CD4-positive, alpha-beta T cell treated with Interleukin-6 at 100 ng/mL for 8 hours (primary cell): ENCODE measurements at places on chromosomes 3 and 15.

GRCh38 chr15:92882697-92883162 lies 17.4 kb upstream of the CHD2 start:
- no peak for DNase-seq

DNA sequence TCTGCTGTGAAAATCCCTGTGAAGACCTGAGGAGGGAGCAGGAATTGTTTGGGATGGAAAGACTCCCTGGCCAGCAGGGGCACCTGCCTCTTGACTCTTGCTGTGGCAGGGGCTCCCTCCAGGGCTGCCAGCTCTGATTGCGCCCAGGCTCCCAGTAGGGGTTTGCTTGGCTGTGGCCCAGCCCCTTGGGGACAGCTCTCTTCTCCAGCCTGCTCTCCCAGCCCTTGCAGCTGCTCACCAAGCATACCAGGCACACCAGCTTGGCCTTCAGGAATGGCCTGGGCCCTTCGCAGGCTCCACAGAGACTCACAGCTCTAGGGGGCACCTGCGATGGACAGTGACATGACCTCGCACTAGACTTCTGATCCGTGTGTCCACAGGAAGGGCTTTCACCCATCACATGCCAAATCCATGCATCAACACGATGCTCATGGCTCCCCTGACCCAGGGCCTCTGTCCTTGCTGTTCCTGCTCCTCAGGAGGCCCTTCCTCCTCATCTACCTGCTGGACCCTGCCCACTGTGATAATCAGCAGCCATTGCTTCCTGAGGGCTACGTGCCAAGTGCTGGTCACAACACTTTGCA lies 61.8 kb downstream of the SCN5A start:
- no peak for DNase-seq

- DNase-seq = no peak
Observed at GRCh38 chr15:92681141-92681631, 25.6 kb upstream of the FAM174B start.

DNA sequence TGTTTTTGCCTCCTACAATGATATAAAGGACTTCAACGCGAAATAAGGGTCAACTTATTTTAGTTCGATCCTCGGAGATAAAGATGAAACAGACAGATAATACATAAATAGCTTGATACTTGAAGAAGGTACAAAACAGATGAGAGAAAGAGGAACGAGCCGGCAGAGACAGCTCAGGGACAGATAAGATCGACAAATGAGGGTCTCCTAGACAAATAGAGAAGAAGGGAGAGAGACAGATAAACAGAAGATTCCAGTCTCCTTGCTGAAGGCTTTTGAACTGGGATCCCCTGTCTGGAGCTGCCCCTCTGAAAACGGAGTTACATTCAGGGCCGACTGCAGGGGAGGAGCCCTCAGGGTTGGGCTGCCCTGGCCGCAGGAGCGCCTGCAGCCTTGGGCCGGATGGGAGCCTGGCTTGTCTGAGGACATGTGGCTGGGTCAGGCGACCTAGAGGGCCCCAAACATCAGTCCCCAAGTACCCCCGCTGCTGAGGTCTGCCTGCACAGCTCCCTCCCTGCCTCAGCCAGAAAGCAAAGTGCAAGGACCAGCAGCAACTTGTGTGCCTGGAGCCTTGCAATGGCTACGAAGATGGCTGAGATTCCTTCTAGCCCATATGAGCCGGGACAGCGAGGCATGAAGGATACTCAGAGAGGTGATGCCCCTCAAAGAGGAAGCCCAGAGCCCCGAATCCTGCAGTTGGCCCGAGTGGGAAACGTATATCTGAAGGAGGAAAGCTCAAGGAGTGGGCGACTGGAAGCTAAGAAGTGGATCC lies 926 bp upstream of the SKOR1 start:
- DNase-seq = no peak
